ENCODE measurements at places on chromosomes 1 and 21.
A peak's percentile ranks its signal among the peaks of the same experiment; 100 is the strongest.

GRCh38 chr1:51960262-51960661 lies 30.2 kb downstream of the RAB3B start:
- no peak for DNase-seq

- no peak for DNase-seq
Observed at GRCh38 chr1:67732750-67733151, 47.8 kb downstream of the GADD45A start.

DNA sequence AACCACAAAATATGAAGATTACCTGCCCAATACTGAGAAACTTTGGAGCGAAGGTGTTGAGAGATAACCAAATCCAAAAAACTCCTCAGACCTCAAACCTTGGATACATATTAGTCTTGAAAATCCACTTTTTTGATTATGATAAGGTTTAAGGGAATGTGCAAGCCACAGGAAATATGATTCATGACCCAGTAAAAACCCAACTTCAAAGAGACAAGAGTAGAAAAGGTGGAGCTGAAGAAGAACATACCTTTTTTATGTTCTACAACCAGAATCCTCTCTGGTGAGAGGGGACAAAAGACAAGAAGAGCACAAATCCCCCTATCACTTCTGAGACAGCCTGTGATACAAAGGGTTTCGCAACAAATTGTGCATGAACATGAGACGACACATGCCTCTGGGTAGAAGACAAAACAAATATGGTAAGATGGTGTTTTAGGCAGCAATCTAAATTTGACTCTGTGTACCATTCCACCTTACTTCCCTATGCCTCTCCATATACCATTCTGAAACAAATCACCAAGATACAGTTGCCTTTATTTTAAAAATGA lies 37.3 kb downstream of the COL24A1 start:
- no peak for DNase-seq

GRCh38 chr1:46442317-46443161 lies 47.1 kb upstream of the DMBX1 start:
- DNase-seq, result peak; percentile 43

GRCh38 chr21:32172106-32172505 lies 106.7 kb downstream of the MIS18A start:
- DNase-seq, result no peak

- peak; percentile 90 for DNase-seq
Observed at GRCh38 chr1:56255516-56256152, 323.7 kb downstream of the PLPP3 start.

DNA sequence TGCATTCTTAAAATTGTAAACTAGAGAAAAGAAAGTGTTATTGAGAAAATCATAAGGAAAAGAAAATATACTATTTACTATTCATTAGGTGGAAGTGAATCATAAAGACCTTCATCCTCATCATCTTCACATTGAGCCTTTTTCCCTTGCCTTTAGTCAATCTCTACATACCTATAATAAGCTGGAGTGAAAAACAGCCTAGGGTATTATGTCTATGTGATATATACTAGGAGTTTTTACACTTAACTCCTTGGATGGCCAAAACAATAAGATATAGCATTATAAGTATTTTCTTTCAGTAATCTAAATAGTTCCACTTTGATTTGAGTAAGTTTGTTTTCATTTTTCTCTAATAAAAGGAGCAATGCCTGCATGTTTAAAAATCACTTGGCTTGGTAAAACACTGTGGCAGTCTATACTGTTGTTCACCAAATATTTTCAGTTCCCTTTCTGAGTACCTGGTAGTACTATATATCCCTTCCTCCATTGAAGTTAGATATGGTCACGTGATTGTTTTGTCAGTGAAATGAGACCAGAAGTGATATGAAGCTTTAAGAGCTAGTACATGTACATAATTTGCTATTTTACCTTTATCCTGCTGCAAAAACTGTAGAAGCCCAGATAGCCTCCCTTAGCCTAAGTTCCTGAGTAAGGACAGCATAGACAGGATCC lies 78.3 kb downstream of the CLEC20A start:
- DNase-seq, result no peak

- no peak for DNase-seq
Observed at GRCh38 chr1:111948209-111949171, 41.0 kb downstream of the KCND3 start.

- no peak for DNase-seq
Observed at GRCh38 chr1:17023102-17023501, 11.4 kb upstream of the ATP13A2 start.

- DNase-seq, result no peak
Observed at GRCh38 chr1:204599098-204599497, 82.9 kb downstream of the MDM4 start.

- DNase-seq, result no peak
Observed at GRCh38 chr1:115717541-115717940, 51.0 kb downstream of the CASQ2 start.

DNA sequence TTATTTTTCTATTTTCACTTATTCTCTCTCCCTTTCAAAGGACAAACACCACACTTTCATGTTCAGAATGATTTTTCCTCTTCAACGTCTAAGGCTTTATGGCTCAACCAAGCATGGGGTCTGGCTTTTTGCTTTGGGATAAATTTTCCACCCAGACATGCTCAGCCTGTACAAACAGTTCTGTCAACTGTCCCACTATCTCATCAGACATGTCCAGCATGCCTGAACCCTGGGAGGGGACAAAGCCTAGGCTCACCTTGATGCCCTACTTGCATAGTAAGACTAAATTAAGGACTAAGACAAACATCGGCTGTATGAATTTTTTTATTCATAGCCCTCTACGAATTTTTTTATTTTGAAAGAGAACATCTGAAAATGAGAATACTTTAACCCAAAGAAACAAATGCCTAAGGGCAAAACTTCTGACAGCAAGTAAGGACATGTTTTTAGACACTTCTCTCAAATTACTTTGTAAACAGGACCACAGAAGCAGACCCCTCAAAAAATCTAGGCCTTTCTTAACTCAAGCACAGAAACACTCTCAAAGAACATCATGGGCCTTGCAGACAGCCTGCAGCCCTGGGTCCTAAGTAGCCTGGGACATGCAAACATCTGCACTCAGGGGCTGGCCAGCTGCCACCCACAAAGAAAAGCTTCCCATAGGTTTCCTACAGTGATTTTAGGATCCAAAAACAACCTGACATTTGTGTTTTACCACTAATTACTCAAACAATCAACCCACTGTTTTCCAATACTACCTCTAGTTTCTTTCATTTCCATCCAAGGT lies 72.3 kb upstream of the PALMD start:
- DNase-seq, result no peak

GRCh38 chr21:43355925-43356289 lies 71.0 kb downstream of the SIK1 start:
- DNase-seq, result no peak

- no peak for DNase-seq
Observed at GRCh38 chr21:42039911-42040351, 29.8 kb upstream of the ZBTB21 start.

- no peak for DNase-seq
Observed at GRCh38 chr1:153705484-153705883, 22.4 kb upstream of the INTS3 start.

GRCh38 chr1:84776639-84777038 lies 86.4 kb upstream of the SSX2IP start:
- no peak for DNase-seq

GRCh38 chr1:82346141-82346540 lies 545.4 kb downstream of the ADGRL2 start:
- DNase-seq, result no peak

DNA sequence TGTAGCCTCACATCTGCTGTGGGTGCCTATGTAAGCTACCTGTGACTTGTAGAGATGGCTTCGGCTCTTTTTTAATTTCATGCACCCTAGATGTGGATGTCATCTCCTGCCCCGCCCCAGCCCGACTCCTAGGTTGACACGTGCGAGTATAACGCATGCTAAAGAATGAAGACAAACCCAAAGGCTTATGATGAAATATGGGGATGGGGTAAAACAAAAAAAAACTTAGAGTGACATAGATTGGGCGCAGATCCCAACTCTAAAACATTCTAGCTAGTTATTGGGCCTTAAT lies 613 bp upstream of the ERO1B start:
- DNase-seq, result no peak

- DNase-seq, result no peak
Observed at GRCh38 chr1:66443793-66444192, 90.2 kb upstream of the SGIP1 start.

DNA sequence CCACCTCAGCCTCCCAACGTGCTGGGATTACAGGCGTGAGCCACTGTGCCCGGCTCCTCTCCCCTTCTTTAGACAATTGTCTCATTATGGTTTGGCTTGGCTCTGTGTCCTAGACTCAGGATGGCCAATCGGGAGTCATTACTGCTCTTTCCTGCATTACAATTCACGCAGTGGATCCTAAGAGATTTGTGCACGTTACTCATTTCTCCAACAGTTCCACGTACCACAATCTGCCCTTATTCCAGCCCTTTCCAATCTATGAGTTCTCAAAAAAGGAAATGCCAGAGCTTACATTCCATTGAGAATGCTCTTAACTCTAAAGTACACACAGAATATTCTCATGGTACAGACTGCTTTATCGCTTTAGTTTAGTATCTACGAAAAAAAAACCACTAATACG lies 357.0 kb downstream of the GPATCH2 start:
- DNase-seq, result no peak

DNA sequence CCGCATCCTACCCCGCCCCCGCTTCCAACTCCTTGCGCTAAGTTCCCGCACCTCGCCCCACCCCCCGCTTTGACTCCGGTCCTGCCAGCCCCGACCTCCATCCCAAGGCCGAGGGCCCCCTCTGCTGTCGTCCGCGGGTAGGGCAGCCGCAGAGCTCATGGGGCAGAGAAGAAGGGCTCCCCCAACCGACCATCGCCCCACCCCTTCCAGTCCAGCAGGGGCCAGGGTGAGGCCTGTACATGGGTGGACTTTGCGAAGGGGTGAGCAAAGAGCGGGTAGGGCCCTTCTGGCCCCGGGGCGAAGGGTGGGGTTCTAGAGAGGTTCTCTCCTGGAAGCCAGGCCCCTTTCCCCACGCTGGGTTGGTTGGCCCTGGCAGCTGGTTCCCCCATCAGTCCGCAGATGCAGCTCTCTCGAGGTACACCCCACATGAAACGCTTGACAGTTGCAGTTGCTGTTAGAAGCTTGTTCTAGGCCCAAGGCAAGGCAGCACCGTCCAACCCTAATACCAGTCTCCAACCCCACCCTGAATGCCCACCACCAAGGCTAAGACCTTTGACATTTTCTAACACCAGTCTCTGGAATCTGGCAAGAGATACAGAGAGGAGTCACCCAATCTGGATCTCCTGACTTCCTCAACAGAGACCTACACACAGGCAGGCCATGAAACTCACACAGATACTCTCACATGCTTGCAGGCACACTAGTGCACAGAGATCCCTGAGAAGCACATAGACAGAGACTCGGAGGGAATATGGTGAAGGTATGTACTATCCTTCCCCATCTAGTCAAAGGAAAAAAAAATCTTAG lies 25.3 kb upstream of the ADGRB2 start:
- no peak for DNase-seq

GRCh38 chr1:200179126-200179780 lies 151.7 kb downstream of the NR5A2 start:
- DNase-seq, result peak; percentile 18

GRCh38 chr1:90176530-90176929 lies 181.6 kb downstream of the ZNF326 start:
- DNase-seq, result no peak

DNA sequence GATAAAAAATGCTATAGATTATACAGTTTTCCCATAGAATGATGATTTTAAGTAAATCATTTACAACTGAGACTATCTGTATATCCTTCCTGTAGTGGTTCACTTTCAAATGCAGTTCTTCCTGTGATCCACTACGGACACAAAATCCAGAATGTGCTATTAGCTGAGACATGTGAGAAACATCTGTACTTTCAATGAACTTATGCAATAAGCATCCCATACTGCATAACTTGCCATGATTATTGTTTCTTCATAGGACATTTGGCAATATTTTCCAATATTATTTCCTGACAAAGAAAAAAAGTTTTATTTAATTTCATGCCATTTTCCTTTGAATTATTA lies 83.5 kb upstream of the PRDX6 start:
- peak; percentile 50 for DNase-seq

GRCh38 chr1:157703981-157704380 lies 3.4 kb upstream of the FCRL3 start:
- no peak for DNase-seq

- DNase-seq, result no peak
Observed at GRCh38 chr21:39150316-39150715, 32.9 kb downstream of the PSMG1 start.

DNA sequence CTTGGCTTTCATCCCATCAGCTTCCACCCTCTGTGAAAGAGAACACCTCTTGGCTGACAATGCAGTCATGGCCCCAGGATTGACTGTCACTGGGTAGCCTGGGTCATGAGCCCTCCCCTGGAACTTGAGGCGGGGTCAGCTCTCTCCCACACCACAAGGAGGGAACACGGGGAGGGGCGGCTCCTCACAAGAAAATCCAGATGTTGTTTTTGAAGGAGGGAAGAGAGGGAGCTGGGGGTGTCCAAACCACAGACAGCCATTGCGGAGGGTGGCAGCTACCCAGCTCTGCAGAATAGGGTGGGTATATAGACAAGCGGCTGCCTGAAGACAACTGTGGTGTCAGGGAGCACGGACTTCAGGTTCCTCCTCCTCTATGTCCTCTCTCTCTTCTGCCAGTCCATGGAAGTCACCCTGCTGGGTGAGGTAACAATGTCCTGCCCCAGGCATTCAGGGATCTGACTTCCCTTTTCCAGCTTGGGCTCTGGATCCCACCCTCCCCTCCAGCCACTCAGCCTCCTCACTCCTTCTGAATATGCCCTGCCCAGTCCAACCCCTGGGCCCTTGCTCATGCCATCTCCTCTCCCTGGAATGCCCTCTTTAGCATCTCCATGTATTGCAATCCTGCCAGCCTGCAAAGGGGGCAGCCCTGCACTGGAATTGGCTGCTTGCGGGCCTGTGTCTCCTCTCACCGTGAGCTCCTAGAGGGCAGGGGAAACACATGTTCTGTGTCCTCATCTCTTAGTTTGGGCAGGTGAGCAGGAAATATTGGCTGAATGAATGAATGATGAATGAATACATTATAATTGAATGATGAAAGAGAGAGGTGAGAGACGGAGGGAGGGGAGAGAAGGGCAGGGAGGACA lies 60.9 kb upstream of the RUNX3 start:
- DNase-seq, result no peak

DNA sequence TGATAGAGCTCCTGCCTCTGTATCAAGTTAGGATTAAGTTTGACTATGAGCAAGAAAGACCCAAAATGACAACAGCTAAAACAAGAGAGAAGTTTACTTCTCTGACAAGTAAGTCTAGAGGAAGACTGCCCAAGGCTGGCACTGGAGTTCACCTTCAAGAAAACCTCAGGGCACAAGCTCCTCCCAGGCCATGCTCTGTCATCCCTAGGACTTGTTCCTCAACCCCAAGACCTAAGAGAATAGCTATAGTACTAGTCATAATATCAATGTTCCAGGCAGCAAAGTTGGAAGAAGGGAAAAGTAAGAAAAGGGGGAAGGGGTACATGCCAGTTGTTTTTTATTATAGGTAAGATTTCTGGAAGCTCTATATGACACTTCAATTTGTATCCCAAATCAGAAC lies 26.4 kb upstream of the DARS2 start:
- DNase-seq, result no peak

- no peak for DNase-seq
Observed at GRCh38 chr1:165717918-165718515, 19.7 kb upstream of the ALDH9A1 start.
